NCI-H146 (cell line): ENCODE measurements at places on chromosomes 13 and 19.

DNA sequence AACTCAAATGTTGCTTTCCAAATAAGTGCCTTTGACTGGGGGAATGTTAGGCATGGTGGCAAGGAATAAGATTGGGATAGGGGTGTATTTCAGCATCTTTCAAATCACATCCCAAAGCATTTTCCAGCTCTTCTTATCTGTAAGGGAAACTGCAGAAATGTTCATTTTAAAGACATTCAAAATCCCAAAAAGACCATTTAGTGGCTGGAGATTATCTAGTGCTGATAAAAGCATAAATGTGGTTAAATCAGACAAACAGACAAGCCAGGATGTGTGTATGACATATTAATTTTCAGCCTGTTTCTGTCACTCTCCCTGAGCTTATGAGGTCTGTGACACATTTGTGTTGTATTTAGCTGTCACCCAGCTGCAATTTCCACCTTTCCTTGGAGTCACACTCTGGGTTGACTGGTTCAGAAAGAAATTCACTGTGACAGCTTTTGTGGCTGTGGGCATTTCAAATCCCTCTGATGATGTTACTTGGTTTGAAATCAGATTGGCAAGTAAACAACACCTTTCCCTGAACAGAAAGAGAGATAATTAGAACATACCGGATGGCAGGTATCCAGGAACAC, 69.7 kb upstream of the SIAH3 start:
- DNase-seq, result no peak

DNA sequence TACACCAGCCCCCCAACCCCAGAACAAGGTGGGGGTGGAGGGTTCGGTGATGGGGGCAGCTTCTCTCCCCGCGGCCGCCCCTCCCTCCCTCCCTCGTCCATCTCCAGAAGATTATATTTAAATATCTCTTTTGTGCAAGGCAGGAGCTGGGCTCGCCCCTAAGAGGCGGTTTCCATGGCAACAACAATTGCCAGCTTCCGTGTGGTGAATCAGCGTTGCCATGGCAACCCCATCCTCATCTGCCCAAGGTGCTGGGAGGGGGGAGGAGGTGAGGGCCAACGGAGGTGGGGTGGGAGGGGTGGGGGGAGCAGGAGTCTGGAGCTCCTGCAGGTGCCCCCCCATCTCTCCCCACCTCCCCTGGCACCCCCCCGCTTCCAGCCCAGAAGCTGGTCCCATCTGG, 46.4 kb downstream of the CELF5 start:
- DNase-seq, result peak; percentile 91

- DNase-seq, result no peak
These were observed 9.1 kb downstream of the SPACA6 start for GRCh38 chr19:51702103-51702824.

GRCh38 chr13:38415233-38415632, 65.6 kb downstream of the UFM1 start:
- DNase-seq, result no peak

DNA sequence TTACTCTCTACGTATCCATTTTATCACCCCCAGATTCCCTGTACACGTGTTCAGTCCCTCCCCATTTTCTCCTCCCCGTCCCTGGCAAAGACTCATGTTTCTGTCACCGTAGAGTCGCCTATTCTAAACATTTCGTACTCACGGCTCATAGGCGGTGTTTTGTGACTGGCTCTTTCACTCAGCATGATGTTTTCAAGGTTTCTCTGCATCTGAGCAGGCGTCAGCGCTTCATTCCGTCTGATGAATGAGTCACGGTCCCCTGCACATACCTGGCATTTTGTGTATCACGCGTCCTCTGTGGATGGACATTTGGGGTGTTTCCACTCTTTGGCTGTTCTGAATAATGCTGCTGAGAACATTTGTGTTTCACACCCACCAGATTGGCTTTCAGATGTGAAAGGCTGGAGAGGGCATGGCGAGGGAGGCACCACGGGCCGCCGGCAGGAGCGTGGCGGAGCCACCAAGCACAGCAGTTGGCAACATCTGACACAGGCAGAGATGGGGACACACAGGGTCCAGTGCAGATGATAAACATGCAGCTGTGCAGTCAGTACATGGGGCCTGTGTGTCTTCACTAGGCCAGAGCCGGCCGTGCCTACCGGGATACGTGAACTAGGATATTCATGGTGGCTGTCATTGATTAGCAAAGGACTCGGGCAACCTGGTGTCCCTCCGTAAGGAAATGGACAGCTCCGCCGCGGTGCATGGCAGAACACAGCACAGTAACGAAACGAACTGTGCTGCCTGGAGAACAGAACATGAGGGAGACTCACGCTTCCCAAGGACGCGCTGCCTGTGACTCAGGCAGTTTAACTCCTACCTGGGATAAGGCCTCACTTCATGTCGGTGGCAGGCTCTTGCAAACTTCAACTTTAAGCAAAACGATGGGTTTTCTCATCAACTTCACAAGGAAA, 117.2 kb downstream of the ATP11A start:
- DNase-seq, result no peak

- no peak for DNase-seq
These were observed 606 bp upstream of the STXBP2 start for GRCh38 chr19:7636317-7636690.

DNA sequence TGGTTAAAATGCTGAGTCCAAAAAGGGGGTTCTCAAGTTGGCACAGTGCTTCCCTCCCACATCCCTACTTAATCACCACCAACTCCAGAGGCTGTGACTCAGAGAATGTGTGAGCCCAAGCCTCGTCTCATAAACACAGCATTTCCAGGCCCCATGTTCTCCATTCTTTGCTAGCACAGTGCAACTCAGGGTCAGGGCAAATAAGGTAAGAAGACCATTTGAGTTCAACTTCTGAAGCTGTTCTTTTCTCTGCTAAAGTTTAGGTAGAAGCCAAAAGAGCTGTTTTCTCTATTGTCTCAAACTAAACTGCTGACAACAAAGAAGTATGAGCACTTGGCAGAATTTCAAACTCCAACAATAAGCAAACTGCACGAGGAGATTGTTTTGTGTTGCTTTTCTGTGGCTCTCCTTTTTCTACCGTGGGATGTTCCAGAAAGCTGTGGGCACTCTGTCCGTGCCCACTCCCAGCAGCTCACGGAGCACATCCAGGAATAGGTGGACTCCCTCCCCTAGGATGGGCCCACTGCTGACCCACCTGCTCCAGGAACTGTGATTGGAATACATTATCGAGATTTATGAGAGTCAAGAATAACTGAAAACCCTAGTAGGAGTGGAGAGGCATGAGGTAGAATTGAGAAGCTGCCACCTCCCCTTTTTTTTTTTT, 494.3 kb downstream of the COG6 start:
- no peak for DNase-seq

DNA sequence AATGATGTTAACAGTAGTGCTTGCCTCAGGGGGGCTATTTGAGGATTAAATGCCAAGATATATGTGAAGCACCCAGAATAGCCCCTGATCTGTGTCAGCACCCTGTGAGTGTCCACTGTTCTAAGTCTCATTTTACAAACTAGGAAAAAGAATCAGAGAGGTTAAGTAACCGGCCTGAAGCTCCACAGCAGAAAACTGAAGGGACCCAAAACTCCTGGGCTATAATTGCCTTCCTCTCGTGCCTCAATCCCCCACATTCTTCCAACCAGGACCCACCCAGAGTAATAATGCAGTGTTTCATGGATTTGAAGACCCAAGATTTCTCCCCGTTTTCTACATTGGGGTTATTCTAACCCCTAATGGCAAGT, 2.3 kb downstream of the PVR start:
- no peak for DNase-seq

DNA sequence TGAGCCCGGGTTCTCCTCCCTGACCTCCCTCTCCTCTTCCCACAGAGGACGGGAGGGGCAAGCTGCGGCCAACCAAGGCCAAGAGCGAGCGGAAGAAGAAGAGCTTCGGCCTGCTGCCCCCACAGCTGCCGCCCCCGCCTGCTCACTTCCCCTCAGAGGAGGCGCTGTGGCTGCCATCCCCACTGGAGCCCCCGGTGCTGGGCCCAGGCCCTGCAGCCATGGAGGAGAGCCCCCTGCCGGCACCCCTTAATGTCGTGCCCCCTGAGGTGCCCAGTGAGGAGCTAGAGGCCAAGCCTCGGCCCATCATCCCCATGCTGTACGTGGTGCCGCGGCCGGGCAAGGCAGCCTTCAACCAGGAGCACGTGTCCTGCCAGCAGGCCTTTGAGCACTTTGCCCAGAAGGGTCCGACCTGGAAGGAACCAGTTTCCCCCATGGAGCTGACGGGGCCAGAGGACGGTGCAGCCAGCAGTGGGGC, 162.2 kb downstream of the KDM4B start:
- no peak for DNase-seq
